ENCODE measurements at places on chromosomes 12 and 14. TPM values are rescaled to one million over a fixed set of nuclear protein-coding genes. Genes with fewer than 3 reads are reported as not detected.

DNA sequence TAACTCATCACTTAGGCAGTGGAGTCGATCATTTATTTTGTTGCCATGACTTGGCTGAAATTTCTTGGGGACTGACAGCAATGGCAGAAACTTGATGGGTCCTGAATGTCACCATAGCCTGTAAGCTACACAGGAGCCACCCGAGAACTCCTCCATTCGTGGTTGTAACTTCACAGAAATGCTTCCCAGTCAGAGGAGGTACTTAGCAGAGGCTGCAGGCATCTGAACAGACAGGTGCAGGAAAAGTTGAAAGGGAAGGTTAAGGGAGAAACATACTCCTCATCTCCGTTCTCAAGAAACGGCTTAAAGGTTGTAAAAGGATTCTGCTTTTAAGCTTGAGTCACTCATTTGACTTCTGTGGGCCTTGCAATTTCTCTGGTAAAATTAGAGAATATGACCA, 47.7 kb downstream of the ETV6 start:
- no peak for DNase-seq

DNA sequence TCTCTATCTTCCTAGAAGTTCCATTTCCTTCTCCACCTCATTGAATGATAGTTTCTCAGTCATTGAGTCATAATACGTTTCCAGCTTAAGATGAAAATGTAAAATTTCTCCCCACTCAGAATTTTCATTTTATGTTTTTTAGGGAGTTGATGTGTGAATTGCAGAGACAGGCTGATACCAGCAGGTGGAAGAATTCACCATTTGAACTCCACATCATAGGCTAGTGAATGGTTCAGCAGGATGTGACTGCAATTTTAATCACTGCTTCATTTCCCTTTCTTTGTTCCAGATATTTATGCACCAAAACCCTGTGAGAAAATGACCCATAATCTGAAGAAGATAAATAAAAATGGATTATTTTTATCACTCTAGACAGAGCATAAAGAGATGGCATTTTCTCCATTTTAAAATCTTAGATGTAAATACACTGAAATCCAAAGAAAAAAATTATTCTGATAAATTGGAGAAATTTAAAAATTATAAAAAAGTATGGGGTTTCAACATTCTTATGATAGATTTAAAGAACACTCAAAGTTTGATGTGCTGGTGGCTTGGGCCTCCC, 10.6 kb upstream of the PYGL start:
- peak; percentile 89 for DNase-seq

DNA sequence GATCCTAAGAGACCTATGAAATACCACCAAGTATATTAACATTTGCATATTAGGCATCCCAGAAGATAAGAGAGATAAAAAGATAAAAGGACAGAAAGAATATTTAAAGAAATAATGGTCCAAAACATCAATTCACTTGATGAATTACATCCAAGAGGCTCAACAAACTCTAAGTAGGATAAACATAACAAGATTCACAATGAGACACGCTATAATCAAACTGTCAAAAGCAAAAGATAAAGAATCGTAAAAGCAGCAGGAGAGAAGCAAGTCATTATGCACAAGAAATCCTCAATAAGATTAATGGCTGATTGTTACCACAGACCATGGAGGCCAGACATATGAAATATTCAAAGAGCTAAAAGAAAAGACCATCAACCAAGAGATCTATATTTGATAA, 79.6 kb downstream of the PLCZ1 start:
- DNase-seq: no peak

GRCh38 chr12:31007153-31007495, 66.5 kb upstream of the DDX11 start:
- no peak for DNase-seq

GRCh38 chr14:77214216-77214615, 32.6 kb downstream of the TMEM63C start:
- no peak for DNase-seq

Gene MUCL1
- not detected for total RNA-seq

Gene SETD3
- 38.4 TPM for total RNA-seq

Measured in lung microvascular endothelial cell (primary cell).